Right ventricle myocardium superior (tissue), 1 donor: ENCODE measurements at places on chromosomes 7 and 10.

DNA sequence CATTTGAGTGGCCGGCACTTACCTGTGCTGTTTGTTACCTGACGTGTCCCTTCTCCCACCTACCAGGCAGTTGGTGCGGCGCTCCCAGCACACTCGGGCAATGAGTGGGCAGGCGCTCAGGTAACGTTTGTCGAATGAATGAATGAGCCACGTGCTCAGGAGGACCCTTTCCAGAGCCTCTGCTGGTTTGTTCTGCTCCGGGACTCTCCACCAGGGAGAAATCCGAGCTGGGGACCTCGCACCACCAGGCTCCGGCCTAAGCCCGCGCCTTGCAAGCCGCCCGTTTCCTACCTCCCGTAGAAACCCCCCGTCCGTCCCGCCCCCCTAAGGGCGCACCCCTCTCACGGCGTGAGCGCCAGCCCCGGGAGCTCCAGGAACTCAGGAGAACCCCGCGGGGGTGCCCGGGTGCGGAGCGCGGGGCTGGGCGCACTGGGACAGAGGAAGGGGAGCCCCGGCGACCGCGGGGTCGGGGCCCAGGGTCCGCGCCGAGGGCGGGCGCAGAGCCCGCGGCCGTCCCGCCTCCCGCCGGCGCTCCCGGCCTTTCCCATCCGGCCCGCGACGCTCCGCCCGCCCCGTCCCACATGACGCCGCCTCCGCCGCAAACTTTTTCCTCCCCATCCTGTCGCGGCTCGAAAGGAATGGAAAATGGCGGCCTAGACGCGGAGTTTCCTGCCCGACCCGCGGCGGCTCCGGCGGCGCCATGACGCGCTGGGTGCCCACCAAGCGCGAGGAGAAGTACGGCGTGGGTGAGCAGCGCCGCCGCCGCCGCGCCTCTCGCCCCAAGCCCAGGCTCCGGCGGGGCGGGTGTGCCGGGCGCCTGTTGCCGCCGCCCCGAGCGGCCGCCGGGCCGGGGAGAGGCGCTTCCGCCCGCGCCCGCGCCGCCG is at the start of gene DOCK1:
DOCK1 (plus strand) TSS at position 611 of the 884 bp plus-strand sequence; CDS start at position 701, 90 bp downstream.
- peak; percentile 83 for DNase-seq

DNA sequence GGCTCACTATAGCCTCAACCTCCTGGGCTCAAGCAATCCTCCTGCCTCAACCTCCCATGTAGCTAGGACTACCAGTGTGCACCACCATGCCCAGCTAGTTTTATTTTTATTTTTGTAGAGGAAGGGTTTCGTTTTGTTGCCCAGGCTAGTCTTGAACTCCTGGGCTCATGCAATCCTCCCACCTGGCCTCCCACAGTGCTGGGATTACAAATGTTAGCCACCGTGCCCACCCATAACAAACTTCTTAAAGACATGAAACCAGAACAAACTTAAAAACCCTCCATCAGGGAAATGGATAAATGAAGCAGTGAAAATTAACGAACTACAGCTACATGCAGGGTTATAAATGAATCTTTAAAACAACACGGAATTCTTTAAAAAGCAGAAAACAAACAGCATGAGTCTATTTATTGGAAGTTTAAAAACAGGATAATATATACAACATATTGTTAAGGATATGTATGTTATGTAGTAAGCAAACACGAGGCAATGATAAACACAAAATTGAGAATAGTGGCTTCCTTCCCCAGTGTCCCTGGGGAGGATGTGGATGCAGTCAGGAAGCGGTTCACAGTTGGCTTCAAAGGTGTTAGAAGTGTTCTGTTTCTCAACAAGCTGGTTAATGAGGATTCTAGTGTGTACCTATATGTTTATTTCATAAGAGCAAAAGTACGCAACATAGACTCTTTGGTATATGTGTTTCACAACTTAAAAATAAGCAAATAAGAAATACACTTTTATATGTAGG is 128.2 kb upstream of the IMMP2L start:
- no peak for DNase-seq

- no peak for DNase-seq
These were observed 16.6 kb upstream of the PTN start for GRCh38 chr7:137360087-137360679.

- DNase-seq: no peak
These were observed 28.3 kb upstream of the SDK1 start for GRCh38 chr7:3272691-3273141.

DNA sequence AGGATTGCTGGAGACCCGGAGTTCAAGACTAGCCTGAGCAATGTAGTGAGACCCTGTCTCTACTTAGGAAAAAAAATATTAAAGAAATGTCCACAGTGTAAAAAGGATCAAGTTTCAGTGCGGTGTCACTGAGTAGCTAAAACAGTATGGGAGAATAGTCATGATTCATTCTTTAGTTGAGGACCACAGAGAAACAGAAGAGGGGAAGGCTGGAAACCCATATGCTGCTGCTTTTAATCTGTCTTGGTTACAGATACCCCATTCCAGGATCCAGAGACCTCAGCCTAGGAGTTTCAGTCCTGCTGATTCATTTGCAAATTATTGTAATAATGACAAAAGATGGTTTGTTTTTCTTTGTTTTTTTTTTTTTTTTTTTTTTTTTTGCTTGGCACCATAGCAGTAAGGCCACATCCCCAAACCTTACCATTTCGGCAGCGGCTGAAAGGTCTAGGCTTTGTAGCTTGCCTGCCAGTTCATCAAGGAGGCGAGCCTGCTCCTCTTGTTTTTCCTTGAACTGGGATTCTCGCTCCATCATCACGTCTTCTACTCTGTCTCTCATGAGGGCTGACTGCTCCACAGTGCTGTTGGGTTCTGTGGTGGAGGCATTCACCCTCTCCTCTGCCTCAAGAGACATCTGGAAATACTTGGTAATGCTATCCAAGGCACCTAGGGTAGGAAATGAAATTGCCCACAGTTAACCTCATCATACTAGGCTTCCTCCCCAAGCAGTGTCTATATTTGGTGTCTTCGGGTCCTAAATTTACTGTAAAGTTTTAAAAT is 44.2 kb downstream of the DLD start:
- no peak for DNase-seq

GRCh38 chr7:101702362-101702850 is 73.3 kb upstream of the MYL10 start:
- no peak for DNase-seq

GRCh38 chr7:132488634-132489302 is 87.5 kb downstream of the PLXNA4 start:
- DNase-seq: no peak

GRCh38 chr7:17147409-17147808 is 151.0 kb upstream of the AHR start:
- no peak for DNase-seq

DNA sequence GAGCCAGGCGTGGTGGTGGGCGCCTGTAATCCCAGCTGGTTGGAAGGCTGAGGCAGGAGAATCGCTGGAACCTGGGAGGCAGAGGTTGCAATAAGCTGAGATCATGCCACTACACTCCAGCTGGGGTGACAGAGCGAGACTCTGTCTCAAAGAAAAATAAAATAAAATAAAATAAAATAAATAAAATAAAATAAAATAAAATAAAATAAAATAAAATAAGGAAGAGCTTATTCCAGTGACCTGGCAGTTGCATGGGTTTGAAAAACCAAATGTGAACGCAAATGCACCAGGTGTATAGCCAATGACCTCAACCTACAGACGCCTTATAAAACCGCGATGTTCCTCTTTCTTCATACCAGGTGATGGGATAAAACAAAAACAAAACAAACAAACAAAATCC is 995.7 kb downstream of the TYW1 start:
- DNase-seq: no peak

DNA sequence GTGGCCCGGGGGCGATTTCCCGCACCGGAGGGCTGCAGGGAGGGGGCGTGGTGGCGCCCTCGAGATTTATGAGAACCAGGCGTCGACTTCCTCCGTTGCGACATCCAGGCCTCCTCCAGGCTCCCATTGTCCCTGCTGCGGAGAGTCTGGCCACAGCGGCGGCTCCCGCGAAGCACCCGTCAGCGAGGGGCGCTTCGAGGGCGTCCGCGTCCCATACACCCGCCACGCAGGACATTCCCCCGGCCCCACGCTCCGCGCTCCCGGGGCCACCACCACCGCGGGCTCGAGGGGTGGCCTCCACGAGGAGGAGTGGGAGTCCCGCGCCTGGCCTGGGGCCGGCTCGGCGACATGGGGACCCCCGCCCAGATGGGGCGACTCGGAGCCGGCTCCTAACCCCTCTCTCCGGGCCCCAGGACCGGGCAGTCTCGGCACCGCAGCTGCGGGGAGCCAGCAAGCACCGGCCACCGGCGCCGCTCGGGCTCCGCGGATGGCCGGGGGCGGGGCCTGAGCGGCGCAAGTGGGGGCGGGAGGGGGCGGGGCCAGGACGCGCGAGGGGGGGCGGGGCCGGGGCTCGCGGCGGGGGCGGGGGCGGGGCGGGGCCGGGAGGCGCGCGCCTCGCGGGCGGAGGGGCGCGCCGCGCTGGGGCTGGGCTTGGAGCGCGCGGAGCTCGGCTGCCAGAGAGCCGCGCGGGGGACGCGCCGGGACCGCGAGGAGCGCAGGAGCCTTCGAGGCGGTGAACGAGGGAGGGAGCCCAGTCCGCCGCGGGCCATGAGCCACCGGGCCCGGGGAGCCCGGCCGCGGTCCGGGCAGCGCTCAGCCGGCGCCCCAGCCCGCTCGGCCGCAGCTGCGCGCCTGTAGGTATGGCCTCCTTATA is at the start of gene SH2B2:
SH2B2 (plus strand) TSS at position 632 of the 874 bp plus-strand sequence. CDS start 13,683 bp downstream, outside the sequence.
- DNase-seq: peak; percentile 89

DNA sequence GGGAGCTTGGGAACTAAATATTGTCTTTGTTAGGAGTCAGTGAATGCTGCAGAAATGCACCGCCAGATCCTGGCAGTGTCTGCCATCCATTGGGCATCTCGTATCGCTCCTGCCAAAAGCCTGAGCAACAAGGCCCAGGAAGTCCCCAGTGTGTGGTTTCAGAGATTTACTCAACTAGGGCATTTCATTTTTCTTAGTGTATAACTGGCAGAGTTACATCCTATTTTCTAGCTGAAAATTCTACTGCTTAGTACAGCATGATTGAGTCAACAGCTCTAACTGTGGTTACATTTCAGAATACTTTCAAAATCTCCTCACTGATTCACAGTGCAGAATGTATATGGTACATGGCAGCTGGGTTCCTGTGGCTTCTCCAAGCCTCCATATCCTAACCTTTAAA is 95.8 kb upstream of the CREB5 start:
- no peak for DNase-seq

- DNase-seq: no peak
These were observed 40.8 kb upstream of the SLC35B4 start for GRCh38 chr7:134357486-134357885.

- DNase-seq: no peak
These were observed 59.8 kb downstream of the GRID1 start for GRCh38 chr10:86306628-86307278.

GRCh38 chr10:99279626-99280111 is 44.0 kb upstream of the HPSE2 start:
- DNase-seq: no peak

DNA sequence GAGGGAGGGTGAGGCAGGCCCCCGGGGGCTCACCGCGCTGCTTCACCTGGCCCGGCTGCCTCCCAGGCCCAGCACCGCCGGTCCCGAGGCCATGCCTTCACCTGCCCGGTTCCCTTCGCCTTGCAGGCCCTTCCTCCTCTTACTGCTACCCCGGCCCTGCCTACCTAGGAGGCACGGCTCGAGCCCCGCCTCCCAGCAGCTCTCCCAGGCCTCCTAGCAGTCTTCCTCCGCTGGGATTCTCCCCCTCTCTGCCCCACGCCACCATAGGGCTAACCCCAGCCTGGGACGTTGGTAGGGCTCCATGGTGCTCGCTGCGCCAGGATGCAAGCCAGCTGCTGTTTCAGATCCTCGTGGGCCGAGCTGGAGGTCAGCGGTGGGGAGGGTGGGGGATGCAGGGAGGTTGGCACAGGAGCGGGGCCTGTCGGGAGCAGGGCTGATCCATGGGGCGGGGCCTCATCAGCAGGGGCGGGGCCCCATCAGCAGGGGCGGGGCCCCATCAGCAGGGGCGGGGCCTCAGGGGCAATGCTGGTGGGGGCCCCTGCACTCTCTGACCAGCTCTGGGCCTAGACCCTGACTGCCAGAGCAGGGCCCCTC is 63.3 kb downstream of the RASGEF1A start:
- DNase-seq: peak; percentile 40

DNA sequence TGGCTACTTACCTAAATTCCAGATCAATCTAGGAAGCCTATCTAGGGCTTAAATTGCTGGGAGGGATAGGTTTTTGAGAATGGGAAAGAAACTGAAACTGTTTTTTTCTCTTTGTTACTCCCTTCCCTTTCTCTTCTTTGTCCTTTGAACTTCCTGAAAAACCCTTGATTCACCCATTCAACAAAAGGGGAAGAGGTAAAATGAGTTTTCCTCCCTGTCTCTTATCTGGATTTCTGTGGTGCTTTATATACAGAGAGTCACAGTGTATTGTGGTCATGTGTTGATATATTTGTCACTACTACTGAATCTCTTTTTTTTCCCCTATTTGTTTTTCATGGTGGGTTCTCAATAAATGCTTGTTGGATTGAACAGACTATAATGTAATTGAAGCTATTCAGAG is 19.8 kb upstream of the NUP205 start:
- DNase-seq: no peak

DNA sequence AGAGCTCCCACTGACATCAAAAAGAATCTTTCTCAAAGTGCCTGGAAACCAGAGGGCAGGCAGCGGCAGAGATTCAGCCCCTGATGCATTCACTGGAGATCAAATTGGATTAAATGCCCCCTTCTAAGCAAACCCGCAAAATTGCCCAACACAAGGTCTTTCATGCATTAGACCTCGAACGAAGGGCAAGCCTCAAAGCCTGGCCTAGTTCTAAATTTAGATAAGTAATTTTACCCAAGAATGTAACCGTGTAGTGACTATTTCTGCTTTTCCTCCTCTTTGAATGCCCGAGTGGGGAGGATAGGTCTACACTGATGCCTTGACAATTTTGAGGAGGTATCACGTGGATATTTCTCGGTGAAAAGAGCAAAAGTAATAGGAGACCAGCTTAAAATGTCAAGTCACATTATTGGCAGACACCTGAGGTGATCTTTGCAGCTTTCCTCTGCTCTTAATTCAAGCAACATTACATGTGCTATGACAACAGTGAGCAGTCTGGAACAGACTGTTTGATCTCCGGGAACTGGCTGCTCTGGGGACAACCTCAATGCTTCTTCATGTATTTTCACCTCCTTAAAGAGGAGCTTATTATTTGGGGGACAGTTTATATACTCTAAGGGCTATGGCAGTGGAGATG is 1263.5 kb upstream of the AUTS2 start:
- DNase-seq: no peak

- DNase-seq: no peak
These were observed 4.1 kb upstream of the KIF5B start for GRCh38 chr10:32060347-32060746.

GRCh38 chr7:55474944-55475854 is 97.1 kb downstream of the VOPP1 start:
- no peak for DNase-seq

- DNase-seq: no peak
These were observed 122.8 kb downstream of the GALNT17 start for GRCh38 chr7:71254751-71255150.

GRCh38 chr7:11436316-11436715 is 395.7 kb downstream of the THSD7A start:
- no peak for DNase-seq
